ENCODE measurements at places on chromosomes 4 and X. TPM values are rescaled to one million over a fixed set of nuclear protein-coding genes. Genes with fewer than 3 reads are reported as not detected.

DNA sequence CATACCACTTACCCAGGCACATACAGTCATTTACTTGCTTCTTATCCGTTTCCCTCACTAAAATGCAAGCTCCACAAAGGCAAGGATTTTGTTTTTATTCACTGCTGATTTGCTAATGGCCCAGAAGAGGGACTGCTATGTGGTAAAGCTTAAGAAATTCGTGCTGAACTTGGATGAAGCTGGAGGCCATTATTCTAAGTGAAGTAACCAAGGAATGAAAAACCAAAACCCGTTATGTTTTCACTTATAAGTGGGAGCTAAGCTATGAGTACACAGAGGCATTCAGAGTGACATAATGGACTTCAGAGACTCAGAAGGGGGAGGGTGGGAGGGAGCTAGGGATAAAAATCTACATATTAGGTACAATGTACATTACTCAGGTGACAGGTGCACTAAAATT, 47.2 kb downstream of the RAB33B start:
- H3K27ac ChIP-seq: 0 out of 2 replicates have a peak overlapping the region, but pooled peaks have one; percentile 4
- H3K4me3 ChIP-seq: no peak overlapping the region
- DNase-seq: no peak

ZRSR2 gene
- total RNA-seq: 8.9 TPM

DNA sequence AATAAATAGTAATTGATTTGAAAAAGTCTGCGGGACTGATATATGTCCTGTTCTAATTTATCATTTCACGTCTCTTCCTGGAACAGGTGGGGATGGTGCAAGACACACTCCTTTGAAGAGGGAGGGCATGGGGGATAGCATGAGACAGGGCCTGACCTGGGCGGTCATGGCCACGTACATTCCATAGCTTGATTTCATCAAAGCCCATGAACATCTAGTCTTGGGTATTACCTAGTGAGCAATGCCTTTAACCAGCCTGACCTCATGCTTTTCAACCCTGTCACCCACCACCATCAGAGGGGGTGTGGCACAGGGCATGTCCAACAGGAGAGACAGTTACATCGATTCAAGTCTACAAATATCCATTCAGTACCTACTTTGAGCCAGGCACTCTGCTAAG, 52.3 kb upstream of the HOPX start:
- H3K36me3 ChIP-seq: no peaks in the 10 kb centered on the region
- no peak overlapping the region for H3K27ac ChIP-seq
- H3K27me3 ChIP-seq: no peaks in the 10 kb centered on the region

- H3K27ac ChIP-seq: peak overlapping the region; percentile 83
- peaks cover 8% of the 10 kb centered on the region for H3K27me3 ChIP-seq
- peaks cover 18% of the 10 kb centered on the region for H3K4me1 ChIP-seq
- H3K4me3 ChIP-seq: no peak overlapping the region
These were observed 5.7 kb downstream of the SH3BP2 start for GRCh38 chr4:2798399-2799223.

SYNPO2 gene
- total RNA-seq: 1.5 TPM

GRCh38 chr4:186039697-186040096, 29.3 kb upstream of the TLR3 start:
- H3K27ac ChIP-seq: no peak overlapping the region
- peaks cover 17% of the 10 kb centered on the region for H3K27me3 ChIP-seq
- H3K4me1 ChIP-seq: peaks cover 21% of the 10 kb centered on the region
- no peak for DNase-seq

CLDN34 gene
- total RNA-seq: 0.52 TPM

- H3K27me3 ChIP-seq: no peaks in the 10 kb centered on the region
- H3K27ac ChIP-seq: no peak overlapping the region
- no peaks in the 10 kb centered on the region for H3K36me3 ChIP-seq
- DNase-seq: no peak
These were observed 23.7 kb downstream of the RTL5 start for GRCh38 chrX:72107841-72108595.

GRCh38 chr4:73021634-73022033, 47.9 kb downstream of the COX18 start:
- DNase-seq: no peak
- H3K27me3 ChIP-seq: no peaks in the 10 kb centered on the region
- no peak overlapping the region for H3K4me3 ChIP-seq
- H3K27ac ChIP-seq: no peak overlapping the region
- 0 out of 2 replicates have a peak, but pooled peaks cover 2% of the 10 kb centered on the region for H3K4me1 ChIP-seq

GRCh38 chrX:155745792-155746191, 133.0 kb upstream of the TMLHE start:
- H3K4me3 ChIP-seq: no peak overlapping the region
- H3K36me3 ChIP-seq: peaks cover 33% of the 10 kb centered on the region
- DNase-seq: no peak

DNA sequence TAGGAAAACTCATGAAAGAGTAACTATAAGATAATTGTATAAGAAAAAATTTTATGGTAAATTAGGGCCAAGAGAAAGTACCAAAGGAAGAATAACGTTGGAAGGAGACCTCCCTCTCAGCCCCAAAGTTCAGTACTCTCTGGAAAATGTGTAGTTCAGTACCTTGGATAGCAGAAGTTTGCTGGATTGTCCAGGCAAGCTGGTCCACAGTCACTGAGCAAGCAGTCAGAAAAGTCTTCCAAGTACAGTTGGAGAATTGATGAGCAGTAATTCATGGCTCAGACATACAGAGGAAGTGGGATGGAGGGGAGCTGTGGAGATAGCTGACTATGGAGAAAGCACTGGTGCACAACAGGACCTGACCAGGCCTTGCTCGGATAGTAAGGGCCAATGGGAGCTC, 598.2 kb upstream of the NDST4 start:
- H3K36me3 ChIP-seq: no peaks in the 10 kb centered on the region
- no peak for DNase-seq
- H3K27me3 ChIP-seq: no peaks in the 10 kb centered on the region
- H3K4me1 ChIP-seq: no peaks in the 10 kb centered on the region
- no peak overlapping the region for H3K27ac ChIP-seq
- no peak overlapping the region for H3K4me3 ChIP-seq

DNA sequence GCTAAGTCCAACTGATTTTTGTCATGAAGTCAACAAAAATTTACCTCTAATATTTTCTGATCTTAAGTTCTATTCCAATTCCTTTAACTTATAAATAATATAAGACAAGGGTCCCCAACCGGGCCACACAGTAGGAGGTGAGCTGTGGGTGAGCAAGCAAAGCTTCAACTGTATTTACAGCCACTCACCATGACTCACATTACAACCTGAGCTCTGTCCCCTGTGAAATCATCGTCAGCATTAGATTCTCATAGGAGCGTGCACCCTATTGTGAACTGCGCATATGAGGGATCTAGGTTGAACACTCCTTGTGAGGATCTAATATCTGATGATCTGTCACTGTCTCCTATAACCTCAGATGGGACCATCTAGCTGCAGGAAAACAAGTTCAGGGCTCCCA, 227.4 kb downstream of the MAPK10 start:
- H3K4me1 ChIP-seq: peaks cover 8% of the 10 kb centered on the region
- no peaks in the 10 kb centered on the region for H3K27me3 ChIP-seq
- no peak overlapping the region for H3K4me3 ChIP-seq
- 0 out of 2 replicates have a peak, but pooled peaks cover 2% of the 10 kb centered on the region for H3K36me3 ChIP-seq

TMPRSS11F gene
- not detected for total RNA-seq

DNA sequence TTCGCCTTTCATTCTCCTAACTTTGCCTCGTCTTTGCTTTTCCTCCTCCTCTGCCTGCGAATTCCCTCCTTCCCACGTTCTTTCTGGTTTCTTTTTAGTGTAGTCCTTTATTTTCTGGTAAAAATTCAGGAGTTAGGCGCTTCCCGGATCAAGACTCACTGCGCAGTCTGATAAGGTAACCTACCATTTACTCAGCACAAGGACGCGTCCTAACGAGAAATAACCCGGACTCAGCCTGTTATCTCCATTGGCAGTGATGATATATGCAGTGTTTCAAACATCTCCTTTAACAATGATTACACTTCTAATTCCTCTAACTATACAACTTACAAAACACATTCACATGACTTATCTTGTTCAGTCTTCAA, 357 bp upstream of the ETNPPL start:
- peaks cover 29% of the 10 kb centered on the region for H3K27me3 ChIP-seq
- H3K4me1 ChIP-seq: peaks cover 13% of the 10 kb centered on the region
- DNase-seq: no peak
- no peak overlapping the region for H3K27ac ChIP-seq

- H3K4me1 ChIP-seq: peaks cover 25% of the 10 kb centered on the region
- no peaks in the 10 kb centered on the region for H3K27me3 ChIP-seq
- DNase-seq: no peak
- H3K4me3 ChIP-seq: no peak overlapping the region
These were observed 1489.4 kb downstream of the RAPGEF2 start for GRCh38 chr4:160592258-160592657.

DNA sequence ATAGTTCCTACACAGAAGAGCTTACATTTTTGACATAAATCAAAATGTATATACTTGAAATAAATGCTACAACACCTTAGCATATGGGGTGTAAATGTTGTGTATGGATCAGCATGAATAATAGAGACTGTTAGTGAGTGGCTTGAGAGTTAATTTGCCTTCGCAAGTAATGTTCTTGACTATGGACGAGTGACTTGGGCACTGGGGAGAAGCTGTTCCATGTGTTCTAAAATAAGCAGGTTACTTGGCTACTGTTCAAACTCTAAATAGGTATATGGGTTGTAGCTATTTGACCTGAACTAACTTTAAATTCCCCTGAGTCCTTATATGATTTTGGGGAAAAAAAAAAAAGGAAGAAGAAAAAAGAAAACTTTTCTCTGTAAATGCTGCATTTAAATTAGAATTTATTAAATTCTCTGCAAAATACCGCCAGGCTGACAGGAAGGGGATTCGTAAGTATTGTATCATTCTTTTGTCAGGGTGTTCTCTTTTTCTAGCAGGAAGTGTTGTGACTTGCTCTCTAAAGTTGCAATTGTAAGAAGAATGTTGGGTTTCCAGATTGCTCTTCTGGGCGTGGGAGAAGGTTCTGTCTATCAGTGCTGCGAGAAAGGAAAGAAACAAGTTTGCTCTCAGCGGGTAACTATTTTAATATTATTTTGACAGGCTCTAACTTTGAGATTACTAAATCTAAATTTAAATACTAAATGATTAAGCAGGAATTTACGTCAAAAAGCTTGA, 32.2 kb downstream of the PLS3 start:
- peaks cover 49% of the 10 kb centered on the region for H3K4me1 ChIP-seq
- no peak overlapping the region for H3K4me3 ChIP-seq
- H3K27ac ChIP-seq: peak overlapping the region; percentile 70
- DNase-seq: no peak
- H3K27me3 ChIP-seq: no peaks in the 10 kb centered on the region
- H3K36me3 ChIP-seq: no peaks in the 10 kb centered on the region

SNCA gene
- 15.0 TPM for total RNA-seq

DNA sequence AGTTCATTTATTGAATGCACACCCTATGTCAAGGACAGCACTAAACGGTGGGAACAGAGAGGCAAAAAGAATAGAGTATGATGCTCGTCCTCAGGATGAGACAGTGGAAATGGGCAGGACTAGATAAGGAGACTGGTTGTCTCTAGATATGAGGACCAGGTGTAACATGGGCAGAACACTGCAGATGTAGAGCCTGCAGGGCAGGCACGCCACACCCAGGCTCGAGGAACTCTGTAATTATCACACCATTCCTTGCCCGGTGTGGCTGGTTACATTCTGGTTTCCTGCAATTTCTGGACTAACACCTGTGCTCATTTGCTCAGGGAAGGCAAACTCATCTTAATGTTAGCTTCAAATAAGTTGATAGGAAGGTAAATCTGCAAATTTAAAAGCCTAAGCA, 334.4 kb downstream of the DHX15 start:
- H3K4me1 ChIP-seq: peaks cover 34% of the 10 kb centered on the region
- no peak for DNase-seq
- no peak overlapping the region for H3K4me3 ChIP-seq
- H3K27ac ChIP-seq: no peak overlapping the region
- H3K27me3 ChIP-seq: no peaks in the 10 kb centered on the region

NXF2B gene
- total RNA-seq: 0.18 TPM

DNA sequence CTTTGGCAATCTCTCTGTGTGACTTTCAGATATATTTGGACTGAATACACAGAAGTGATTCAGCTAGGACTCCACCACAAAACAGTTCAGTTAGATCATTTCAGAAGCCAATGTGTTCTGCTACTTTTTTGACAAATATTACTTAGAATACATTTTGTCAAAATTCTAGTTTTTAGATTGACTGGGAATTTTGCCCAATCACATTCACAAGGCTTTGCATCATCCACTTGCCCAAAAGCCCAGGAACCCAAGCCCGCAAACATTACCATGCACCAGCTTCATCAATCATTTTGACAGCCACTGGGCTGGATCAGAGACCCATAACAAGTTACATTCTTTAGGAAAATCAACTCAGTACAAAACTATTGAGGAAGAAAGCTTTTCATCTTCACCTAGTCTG, 256.6 kb upstream of the NDST3 start:
- H3K27me3 ChIP-seq: no peaks in the 10 kb centered on the region
- no peak for DNase-seq
- H3K27ac ChIP-seq: no peak overlapping the region

GRCh38 chr4:123354701-123355100, 41.9 kb upstream of the SPRY1 start:
- peaks cover 23% of the 10 kb centered on the region for H3K4me1 ChIP-seq
- H3K27me3 ChIP-seq: no peaks in the 10 kb centered on the region

OCRL gene
- total RNA-seq: 18.2 TPM

DNA sequence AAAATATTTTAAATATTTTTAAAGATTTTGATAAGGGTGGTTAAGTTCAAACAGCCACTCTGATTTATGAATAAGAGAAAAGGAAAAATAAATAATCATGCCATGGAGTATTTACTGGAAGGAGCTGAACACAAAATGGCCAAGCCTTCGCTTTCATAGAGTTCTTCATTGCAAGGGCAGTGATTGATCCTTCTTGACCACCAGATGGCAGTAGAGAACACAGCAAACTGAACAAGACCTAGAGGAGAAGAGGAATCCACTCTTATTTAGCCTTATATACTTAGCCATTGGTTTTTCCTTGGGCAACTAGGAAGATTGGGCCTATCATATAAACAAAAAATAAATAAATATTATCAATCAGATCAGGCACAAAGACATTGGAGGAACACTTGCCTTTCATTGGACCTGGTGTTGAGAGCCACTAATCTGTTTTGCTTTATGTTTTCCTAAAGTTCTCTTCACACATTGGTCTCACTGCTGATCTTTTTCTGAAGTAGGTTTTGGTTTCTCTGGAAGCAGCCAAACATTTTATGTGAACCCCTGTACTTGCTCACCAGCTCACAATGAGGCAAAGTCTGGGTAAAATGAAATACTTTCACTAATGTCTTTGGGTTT, 58.1 kb upstream of the PARM1 start:
- H3K4me3 ChIP-seq: no peak overlapping the region
- H3K27ac ChIP-seq: no peak overlapping the region
- no peaks in the 10 kb centered on the region for H3K27me3 ChIP-seq

GRCh38 chrX:54633641-54634040, 103.6 kb downstream of the GNL3L start:
- H3K4me1 ChIP-seq: peaks cover 40% of the 10 kb centered on the region
- no peak overlapping the region for H3K4me3 ChIP-seq
- H3K27me3 ChIP-seq: no peaks in the 10 kb centered on the region

GRCh38 chr4:13590766-13591165, 36.8 kb downstream of the BOD1L1 start:
- DNase-seq: no peak
- H3K36me3 ChIP-seq: peaks cover 14% of the 10 kb centered on the region
- H3K27me3 ChIP-seq: no peaks in the 10 kb centered on the region
- no peak overlapping the region for H3K27ac ChIP-seq
- no peaks in the 10 kb centered on the region for H3K4me1 ChIP-seq

- DNase-seq: no peak
- no peak overlapping the region for H3K27ac ChIP-seq
- H3K4me1 ChIP-seq: peaks cover 9% of the 10 kb centered on the region
- H3K27me3 ChIP-seq: no peaks in the 10 kb centered on the region
These were observed 44.9 kb downstream of the GATB start for GRCh38 chr4:151715881-151716280.

UGT8 gene
- 30.7 TPM for total RNA-seq

DDX60 gene
- 2.7 TPM for total RNA-seq

GRCh38 chr4:38914854-38915253, 47.2 kb downstream of the FAM114A1 start:
- H3K27ac ChIP-seq: no peak overlapping the region
- no peaks in the 10 kb centered on the region for H3K27me3 ChIP-seq
- H3K4me1 ChIP-seq: no peaks in the 10 kb centered on the region
- DNase-seq: no peak
- peaks cover 6% of the 10 kb centered on the region for H3K36me3 ChIP-seq
